Left hindlimb (tissue), 1 donor: ENCODE measurements at places on chromosomes 4 and X.

DNA sequence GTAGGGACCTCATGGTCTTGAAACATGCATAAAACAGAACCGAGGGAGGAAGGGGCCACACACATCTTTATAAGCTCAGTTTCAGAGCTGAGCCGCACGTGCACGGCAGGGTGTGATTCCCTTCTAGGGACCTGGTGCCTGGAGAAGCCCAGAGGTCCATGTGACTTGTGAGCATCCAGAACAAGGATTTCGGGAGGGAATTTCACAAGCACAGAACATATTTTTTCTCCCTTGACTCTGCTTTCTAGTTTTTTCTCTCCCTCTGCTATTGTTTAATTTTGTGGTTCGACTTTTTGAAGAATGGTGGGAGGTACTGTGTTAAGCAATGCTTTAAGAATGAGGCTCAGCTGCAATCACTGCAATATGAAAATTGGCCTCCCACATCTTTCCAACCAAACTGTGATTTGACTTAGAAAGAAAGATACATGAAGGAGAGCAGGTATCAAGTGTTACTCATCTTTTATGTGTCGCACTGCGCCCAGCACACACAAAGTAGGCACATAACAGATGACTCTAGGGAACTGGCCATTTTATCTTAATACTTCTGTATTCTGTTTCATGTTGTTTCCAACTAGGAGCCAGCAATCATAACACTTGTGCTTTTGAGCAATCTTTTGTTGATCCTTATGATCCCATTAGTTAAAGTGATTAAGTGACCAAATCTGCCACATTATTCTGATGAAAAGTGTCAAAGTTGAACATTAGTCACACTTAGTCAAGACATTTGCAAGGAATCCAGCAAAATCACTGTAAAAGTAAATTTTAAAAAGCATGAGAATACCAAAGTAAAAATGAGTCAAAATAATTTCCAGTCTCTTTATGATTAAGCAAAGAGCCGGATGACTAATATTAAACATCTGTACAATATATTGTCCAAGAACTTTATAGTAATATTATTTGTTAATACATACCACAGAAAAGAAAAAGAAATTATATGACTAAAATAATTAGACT is 86.4 kb downstream of the SHISA3 start:
- DNase-seq, result peak; percentile 50

GRCh38 chrX:9862953-9863352 is 76.7 kb downstream of the SHROOM2 start:
- DNase-seq, result no peak

- no peak for DNase-seq
These were observed 767 bp upstream of the SMIM20 start for GRCh38 chr4:25913056-25913850.

DNA sequence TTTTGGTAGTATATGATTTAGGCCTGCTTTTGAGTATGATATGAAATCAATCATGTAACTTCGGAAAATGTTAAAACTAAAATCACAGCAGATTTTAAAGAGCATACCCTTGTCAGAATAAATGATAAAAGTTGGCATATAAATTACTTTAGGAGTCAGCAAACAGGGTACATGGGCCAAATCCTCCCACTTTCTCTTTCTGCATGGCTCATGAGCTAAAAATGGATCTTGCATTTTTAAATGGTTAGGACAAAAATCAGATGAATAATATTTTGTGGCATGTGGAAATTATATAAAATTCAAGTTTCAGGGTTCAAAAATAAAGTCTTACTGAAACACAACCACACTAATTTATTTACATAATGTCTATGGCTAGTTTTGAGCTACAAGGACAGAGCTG is 214.9 kb downstream of the GASK1B start:
- DNase-seq, result no peak

DNA sequence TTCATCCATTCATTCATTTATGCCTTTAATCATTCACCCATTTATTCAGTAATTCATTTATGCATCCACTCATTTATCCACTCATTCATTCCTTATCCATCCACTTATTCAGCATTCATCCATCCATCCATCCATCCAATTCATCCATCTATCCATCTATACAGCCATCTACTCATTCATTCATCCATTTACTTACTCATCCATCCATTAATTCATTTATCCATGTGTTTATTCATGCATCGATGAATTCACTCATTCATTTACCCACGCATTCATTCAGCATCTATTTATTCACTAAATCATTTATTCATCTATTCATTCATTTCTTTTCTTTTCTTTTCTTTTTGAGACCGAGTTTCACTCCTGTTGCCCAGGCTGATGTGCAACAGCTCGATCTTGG is 10.4 kb downstream of the P2RY8 start:
- no peak for DNase-seq

- no peak for DNase-seq
These were observed 10.5 kb downstream of the KLF3 start for GRCh38 chr4:38674258-38675144.

- no peak for DNase-seq
These were observed 28.6 kb downstream of the TMEM255A start for GRCh38 chrX:120282697-120283096.

DNA sequence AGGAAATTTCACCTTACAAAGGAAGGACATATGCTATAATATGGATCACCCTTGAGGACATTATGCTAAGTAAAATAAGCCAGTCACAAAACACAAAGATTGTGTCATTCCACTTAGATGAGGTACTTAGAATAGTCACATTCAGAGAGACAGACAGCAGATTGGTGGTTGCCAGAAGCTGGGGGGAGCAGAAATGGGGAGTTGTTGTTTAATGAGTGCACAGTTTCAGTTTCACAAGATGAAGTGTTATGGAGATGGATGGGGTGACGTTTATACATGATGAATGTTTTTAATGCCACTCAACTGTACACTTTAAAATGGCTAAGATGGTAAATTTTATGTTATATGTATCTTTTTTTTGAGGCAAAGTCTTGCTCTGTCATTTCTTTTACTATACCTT is 14.8 kb upstream of the SPON2 start:
- no peak for DNase-seq

DNA sequence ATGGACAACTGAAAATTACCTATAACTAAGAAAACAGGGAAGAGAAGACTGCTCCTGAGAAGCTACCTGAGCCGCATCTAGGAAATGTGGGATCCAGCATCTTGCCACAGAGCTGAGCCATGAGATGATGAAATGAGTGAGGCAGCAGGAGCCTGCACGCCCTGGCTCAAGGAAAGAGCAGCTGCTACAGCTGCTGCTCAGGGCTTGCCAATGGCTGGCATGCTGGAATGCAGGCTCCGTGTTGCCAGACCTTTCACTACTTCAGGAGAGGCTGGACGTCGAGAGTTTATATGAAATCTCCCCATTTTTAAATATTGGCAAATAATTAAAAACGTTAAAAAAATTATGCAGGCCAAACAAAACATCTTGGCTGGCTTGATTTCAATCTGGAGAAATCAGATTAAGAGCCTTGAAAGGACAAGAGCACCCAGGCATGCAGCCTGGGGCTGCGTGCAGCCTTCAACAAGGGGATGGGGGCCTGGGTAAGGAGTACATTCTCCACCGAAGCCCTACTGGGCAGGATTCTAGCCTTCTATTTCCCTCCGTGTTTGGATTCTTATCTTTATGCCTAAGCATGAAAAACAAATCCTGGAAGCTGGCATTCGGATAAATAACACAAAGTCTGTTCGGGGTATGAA is 227.6 kb downstream of the NR3C2 start:
- DNase-seq, result peak; percentile 59

DNA sequence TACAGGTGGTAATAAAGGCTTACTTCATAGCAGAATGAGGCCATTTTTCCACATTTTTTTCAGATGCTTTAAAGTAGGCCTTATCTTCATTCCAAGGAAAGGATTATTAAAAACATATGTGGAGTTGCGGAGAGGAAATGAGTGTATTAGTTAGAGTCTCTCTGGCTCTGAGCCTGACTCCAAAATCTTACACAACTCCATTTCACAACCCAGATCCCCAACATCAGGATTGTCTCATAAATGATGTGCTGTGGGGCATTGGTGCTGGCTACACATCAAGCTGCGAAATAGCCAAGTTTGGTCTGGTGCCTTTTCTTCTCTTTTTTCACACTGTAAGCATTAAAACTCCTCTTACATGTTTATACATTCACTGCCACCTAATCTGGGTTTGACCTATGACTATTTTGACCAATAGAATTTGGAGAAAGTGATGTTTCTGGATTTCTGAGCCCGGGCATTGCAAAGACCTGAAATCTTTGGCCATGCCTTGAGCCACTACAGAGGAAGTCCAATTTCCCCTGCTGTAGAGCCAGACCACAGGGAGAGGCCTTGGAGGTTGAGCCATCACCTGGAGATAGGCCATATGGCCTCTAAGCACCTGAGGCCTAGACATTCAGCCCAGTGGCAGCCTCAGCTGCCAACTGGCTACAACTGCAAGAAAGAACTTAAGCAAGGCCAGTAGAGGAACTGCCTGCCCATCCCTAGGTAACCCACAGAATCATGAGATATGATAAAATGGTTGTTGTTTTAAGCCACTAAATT is 16.7 kb upstream of the SOD3 start:
- DNase-seq, result peak; percentile 61

DNA sequence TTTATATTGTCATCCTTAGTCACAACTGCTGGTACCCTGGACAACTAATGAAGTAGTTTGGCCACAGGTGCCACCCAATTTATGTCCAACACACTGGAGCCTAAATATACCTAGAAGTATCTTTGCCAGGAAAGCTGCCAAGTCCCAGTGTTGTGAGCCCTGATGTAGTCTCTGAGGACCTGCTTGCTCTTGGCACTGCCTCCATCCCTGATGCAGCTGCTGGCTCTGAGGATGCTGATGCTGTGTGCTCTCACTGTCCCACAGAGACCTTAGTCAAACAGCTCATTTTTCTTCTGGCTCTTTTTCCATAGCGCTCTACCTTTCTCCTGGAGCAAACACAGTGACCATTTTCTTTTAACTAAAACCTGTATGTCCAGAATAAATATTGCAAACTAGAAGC is 1535.4 kb upstream of the ADGRL3 start:
- no peak for DNase-seq

- no peak for DNase-seq
These were observed 53.0 kb downstream of the MSN start for GRCh38 chrX:65720381-65720964.

- DNase-seq, result no peak
These were observed 74.8 kb upstream of the GPRIN3 start for GRCh38 chr4:89382439-89382838.

DNA sequence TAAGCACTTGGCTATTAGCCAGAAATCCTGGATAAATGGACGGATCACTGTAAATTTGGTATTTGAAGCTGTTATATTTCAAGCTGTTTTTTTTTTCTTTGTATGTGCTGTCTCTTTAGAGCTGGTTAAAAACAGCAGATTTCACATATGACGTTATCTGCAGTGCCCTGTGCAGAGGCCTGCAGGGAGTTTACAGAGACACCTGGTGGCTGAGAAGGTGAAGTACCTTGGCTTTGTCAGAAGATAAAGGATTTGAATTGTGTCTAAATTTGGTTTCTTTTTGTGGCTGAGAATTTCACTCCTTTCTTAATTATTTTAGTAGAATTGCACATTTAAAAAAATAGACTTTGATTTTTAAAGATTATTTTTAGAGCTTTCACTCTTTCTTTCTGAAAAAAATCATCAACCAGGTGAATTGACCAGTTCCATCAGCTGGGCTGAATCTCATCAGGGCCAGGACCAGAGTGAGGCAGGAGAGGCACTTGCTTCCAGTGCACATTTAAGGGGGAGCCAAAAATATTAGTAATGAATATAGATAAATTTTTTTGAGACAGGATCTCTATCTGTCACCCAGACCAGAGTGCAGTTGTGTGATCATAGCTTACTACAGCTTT is 9.6 kb upstream of the CHRNA9 start:
- no peak for DNase-seq

GRCh38 chr4:188218392-188218791 is 79.2 kb downstream of the TRIML1 start:
- DNase-seq, result no peak

DNA sequence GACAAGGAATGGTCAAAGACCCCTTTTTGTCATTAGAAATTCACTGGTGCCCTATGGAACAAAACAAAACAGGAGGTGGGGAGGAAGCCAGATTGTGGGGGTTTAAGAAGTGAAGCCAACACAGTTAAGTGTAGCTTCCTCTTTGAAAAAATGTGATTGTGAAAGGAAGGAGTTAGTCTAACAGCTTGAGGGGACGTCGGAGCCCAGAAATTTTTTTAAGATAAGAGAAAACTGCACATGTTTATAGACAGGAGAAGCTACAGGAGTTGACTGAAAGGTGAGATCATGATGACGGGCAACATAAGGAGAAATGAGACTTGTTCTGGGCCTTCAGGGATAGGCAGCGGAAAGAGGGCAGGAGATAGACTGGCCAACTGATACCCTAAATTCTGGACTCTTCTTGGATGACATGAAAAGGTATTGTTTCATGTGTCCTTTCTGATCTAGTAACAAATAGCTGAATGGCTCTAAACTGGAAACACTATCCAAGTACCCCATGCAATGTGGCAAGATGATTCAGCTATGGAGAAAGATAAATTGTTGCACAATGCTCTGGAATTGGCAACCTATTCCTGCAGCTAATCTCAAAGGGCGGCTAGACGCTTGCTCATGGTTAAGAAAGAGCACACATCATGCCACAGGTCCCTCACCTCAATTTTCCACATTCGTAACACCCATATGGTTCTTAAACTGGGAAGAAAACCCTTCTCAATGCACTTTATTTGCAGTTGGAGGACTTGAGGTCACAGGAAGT is 3.7 kb upstream of the HDAC8 start:
- no peak for DNase-seq

GRCh38 chrX:48695534-48695896 is 1.0 kb upstream of the SUV39H1 start:
- DNase-seq, result no peak

- DNase-seq, result peak; percentile 81
These were observed 231.9 kb upstream of the INTU start for GRCh38 chr4:127400731-127401346.

DNA sequence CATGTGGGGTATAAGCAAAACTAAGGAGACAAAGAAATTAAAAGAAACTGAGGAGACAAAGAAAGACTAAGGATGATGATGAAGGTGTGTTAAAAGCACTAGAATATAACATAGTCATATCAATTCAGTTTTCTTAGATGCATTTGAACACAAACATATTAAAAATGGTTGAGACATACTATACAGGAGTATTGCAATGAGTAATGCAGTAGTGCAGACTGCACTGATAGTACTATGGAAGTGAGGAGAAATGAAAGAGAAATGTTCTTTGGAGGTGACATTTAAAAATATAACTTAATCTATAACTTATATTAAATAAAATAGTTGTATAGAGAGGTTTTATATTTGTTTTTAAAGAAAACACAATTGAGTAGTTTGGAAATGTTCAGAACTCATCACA is 279.2 kb downstream of the CAMK2D start:
- DNase-seq, result no peak

DNA sequence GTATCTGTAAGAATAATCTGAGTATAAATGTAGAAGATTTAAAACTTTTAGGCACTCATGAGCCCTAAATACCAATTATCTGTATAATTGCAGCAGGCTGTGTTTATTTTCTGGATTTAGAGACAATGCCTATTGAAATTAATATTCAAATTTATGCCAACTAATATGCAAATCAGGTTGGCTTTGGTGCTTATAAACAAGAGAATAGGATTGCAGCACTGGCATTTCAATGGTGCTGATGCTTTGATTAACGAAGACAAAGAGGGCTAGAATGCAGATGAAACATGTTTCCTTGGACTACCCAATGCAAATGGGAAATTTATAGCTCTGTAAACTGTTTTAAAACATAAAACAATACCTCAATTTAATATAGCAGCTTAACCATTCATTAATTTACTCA is 70.7 kb upstream of the GATB start:
- no peak for DNase-seq
